Left cardiac atrium (tissue), 4 donors: ENCODE measurements at places on chromosomes 6 and 20. TPM values are rescaled to one million over a fixed set of nuclear protein-coding genes. Genes with fewer than 3 reads are reported as not detected.

GRCh38 chr20:47126709-47127108 is 229.8 kb downstream of the ZMYND8 start:
- no peak for DNase-seq

DNA sequence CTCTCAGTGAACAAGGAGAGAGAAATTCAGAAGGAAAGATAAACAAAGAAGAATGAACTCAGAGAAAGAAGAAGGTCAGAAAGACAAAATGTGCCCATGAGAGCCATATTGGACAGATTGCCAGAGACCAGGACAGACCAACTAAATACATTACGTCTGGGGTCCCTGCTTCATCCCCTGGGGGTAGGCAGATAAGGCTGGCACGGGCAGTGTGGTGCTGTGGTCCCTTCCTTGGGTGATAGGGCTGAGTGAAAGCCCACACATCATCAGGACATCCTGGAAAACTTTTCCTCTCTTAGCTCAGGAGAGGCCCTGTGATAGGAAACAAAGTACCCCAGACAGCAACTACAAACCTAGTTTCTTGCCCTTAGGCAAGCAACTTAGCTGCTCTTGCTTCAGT is 13.2 kb upstream of the ARMC12 start:
- no peak for DNase-seq

- DNase-seq = peak; percentile 86
Measured at GRCh38 chr20:48697845-48698491, 129.8 kb downstream of the PREX1 start.

DNA sequence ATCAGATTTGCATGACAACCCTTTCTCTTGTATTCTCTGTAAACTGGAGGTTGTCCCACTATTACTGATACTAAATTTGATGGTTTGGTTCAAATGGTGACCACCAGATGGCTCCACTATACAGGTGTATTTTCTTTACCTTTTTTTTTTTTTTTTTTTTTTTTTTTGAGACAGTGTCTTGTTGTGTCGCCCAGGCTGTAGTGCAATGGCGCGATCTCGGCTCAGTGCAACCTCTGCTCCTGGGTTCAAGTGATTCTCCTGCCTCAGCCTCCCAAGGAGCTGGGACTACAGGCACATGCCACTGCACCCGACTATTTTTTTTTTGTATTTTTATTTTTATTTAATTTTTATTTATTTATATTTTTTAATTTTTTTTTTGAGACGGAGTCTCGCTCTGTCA is 6.6 kb upstream of the WTAP start:
- DNase-seq = no peak

DNA sequence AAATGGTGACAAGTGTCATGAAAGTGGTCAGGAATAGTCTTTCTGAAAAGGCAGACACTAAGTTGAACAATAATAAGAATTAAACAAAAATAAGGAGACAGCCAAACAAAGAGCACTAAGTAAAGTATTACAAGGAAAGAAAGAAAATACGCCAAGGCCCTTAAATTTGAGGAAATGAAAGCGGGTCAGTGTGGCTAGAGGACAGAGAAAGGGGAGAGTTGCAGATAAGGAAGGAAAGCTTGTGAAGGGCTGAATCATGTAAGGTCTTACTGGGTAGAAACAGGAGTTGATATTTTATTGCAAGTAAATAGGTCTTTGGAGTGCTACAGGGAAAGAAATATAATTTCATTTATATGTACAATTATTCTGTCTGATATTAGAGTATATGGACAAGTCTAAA is 732.1 kb downstream of the EPHA7 start:
- DNase-seq = no peak

DNA sequence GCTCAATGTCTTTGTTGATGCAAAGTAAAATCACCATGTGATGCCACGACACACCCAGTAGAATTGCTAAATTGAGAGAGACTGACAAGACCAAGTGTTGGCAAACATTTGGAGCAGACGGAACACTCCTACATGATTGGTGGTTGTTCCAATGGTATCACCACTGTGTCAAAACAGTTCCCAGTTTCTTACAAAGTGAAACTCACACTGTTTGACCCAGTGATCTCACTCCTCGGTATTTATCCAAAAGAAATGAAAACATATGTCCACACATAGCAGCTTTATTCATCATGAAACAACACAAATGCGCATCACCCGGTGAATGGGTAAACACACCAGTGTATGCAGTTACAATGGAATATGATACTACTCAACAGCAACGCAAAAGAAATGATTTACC is 74.0 kb upstream of the SULF2 start:
- DNase-seq = no peak

DNA sequence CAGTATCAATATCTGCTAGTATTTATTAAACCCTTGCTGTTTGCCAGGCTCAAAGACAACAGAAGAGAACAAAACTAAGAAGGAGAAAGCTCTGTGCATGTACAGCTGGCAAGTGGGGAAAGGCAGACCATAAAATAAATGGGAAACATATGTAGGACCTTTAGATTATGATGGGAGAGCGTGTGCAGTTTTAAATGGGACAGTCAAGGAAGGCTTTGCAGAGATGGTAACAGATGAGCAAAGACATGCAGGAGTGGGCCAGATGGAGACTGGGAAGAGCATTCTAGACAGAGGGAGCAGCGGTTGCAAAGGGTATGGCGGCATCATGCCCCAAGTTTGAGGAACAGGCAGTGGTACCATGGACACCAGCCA is 260.0 kb downstream of the NRN1 start:
- no peak for DNase-seq

DNA sequence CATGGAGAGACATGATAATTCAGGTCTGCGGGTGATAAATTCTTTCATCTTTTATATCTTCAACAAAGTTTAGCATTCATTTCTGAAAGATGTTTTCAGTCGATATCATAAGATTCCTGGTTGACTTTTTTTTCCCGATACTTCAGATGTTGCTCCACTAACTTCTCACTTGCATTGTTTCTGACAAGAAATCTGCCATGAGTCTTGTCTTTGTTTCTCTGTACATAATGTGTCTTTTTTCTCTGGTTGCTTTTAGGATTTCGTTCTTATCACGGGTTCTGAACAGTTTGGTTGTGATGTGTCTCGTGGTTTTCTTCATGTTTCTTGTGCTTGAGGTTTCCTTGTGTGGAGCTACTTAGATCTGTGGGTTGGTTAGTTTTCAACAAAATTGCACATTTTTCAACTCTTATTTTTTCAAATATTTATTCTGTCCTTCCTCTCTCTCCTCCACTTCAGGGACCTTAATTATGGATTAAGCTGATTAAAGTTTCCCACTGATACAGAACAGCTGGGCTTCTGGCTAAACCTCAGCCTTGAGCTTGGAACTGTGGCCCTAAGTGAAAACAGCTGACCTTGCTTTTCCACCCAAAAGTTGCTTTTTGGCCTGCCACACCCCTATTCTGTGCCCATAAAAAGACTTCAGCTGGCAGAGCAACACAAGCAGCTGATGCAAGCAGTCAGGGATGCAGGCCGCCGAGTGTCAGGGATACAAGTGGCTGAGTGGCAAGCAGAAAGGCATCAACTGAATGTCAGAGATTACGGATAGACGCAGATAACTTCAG is 97.9 kb upstream of the SNX9 start:
- DNase-seq = no peak

- no peak for DNase-seq
Measured at GRCh38 chr6:131657630-131658111, 20.6 kb downstream of the ENPP3 start.

DNA sequence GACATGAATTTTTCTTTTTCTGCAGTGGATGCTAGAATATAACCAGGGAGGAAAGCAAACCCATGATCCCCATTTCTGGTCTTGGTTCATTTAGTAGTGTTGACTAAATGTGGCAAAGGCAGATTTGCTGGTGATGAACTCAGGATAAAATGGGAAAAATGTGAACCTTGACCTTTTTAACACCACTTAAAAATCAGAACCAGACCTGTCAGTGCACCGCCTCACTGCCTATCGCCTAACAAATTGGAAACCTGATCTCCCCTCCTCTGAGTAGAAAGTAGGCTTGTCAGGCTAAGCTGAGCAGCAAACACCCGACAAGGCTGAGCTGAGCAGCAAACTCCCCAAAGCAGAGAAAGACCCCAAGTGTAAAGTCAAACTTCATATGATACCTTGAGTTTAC is 254.8 kb downstream of the FOXC1 start:
- no peak for DNase-seq

GRCh38 chr6:39231521-39232243 is 2.4 kb upstream of the KCNK5 start:
- no peak for DNase-seq

- no peak for DNase-seq
Measured at GRCh38 chr6:24699521-24700359, 19.2 kb downstream of the C6orf62 start.

DNA sequence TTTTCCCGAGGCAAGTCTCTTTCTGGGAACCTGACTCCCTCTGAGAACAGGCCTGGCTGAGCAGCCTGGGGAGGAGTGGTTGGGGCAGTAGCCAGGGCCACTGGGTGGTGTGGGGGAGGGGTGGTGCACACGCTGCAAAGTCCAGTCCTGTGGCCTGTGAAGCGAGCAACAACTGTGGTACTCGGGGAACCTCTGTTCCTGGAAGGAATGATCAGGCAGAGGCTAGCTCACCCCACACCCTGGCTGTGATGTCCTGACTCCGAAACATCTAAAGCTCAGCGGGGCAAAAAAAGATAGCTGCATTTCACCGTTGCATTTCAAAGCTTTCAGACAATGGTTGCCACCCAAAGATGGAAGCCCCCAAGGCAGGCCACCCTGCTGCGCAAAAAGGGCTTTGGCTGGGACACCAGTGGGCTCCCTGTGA is 25.5 kb downstream of the PCK1 start:
- DNase-seq = no peak

UBE2C gene
- 0.73 TPM for total RNA-seq

PREP gene
- 23.8 TPM for total RNA-seq

ULBP1 gene
- 0.08 TPM for total RNA-seq

PTCHD4 gene
- total RNA-seq = 0.86 TPM

SDC4 gene
- 51.4 TPM for total RNA-seq

DDX43 gene
- total RNA-seq = 0.86 TPM

ENPP3 gene
- total RNA-seq = 0.16 TPM
